AG04450 (cell line): ENCODE measurements at places on chromosomes 3 and 15.

GRCh38 chr3:72593881-72594397, 254.3 kb downstream of the SHQ1 start:
- no peak for DNase-seq

- DNase-seq = no peak
Observed at GRCh38 chr3:137612291-137612690, 151.8 kb upstream of the SOX14 start.

DNA sequence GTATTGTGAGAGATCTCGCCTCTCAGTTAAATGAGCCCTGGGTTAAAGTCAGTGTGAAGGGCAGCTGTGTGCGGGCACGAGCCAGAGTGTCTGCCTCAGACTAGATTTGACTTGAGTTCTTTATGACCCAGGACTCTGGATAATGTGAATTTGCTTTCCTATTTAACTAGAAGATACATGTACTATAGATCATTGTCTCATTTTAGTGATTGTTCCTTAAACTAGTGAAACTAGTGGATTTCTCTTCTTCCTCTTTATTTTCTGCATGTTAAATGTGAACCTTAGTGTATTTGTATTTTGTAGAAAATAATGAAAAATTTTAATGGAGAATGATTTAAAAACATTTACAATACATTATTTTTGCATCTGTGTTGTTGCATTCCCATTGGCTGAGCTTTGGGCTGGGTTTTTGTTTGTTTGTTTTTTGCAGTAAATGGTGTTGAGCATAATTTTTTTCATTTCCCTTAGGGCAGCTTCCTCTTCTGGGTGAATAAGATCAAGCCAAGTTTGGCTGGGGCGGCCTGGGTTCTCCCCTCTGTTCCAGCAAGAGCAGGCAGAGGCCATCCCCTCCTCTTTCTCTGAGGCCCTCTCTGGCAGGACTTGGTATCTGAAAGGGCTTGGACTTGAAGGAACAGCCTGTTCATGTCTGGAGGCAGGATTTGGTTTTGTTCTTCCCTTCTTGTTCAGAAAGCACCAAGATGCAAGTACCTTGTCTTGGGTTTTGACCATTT, 15.0 kb downstream of the GCSAM start:
- no peak for DNase-seq

- peak; percentile 11 for DNase-seq
Observed at GRCh38 chr3:161854232-161854771, 357.7 kb downstream of the OTOL1 start.

GRCh38 chr15:53389271-53390037, 370.0 kb downstream of the WDR72 start:
- no peak for DNase-seq

DNA sequence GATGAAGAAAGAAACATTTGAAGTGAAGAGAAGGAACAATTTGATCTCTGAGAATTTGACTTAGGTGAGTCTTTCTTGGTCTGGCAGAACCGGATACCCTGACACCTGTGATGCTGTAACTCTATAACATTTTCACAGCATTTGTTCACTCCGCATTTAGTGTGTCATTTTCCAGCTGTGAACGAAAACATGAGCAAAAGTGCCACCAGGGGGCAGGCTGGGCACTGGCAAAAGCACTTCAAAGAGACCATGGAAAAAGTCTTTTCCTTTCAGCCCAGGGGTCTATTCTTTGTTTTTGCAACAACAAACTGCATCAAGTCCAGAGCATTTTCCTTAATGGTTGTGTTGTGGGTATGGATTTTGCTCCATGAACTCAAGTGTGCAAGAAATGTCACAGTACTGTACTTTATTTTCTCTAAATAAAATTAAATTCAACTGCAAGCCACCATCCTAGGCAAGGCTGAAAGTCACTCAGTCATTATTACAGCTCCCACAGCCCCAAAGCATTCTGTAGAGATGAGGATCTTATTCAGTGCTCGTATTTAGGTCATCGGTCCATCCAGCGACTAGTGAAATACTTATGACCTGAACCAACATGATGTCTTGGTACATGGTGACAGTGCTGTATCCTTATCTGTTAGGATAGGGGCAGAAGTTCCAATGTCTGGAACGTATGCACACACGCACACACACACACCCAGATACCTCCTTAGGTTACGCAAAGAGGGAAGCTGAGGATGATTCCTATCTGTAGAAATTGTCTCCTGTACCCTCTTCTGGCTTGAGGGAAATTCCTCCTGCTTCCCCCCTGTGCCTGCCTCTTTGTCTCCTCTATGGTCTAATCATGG, 125.5 kb downstream of the GADL1 start:
- DNase-seq = no peak

- DNase-seq = no peak
Observed at GRCh38 chr3:56818156-56818985, 16.6 kb upstream of the ARHGEF3 start.

DNA sequence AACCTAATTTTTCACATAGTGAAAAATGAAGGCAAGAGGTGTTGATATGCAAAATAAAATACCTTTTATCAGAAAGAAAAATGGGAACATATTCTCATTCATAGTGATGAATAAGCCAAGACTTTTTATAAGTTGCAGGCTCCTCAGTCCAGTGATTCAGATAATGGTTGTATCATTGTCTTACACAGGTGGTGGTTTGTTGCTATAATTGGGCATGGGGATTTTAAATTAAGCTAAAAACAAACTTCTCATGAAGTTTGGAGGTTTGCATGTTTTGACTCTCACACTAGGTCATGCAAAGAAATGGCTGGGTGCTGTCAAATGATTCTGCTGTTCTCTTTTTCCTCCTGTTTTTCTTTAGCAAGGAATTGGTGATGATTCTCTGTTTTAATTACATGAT, 60.8 kb upstream of the SKIL start:
- no peak for DNase-seq

DNA sequence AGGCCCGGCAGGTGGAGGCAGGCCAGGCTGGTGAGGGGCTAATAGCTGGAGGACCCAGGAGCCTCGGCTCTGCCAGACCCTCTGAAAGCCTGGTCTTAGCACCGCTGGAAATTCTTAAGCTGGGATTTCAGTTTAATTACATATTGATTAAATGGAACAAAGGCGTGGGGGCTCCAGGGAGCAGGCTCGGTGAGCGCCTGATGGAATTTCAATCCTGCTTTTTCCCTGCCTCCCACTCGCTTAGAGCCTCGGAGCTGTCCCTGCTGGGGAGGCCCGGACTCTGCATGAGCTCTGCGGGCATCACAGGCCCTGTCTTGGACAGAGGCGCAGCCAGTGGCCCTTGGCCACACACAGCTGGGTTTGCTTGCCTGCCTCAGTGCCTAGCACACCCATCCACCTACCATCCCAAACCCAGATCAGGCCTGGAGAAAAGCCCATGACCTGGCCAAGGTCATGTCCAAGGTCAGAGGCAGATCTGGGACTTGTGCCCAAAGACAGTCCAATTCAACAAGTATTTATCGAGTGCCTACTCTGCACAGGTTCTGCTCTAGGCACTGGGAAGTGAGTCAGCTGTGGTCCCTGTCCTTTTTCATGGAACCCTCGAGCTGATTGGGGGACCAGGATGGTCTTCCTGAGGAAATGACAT, 40.6 kb downstream of the LINGO1 start:
- no peak for DNase-seq

GRCh38 chr3:71688121-71688520, 37.1 kb downstream of the EIF4E3 start:
- no peak for DNase-seq

- DNase-seq = no peak
Observed at GRCh38 chr3:58288011-58288728, 17.9 kb upstream of the RPP14 start.

DNA sequence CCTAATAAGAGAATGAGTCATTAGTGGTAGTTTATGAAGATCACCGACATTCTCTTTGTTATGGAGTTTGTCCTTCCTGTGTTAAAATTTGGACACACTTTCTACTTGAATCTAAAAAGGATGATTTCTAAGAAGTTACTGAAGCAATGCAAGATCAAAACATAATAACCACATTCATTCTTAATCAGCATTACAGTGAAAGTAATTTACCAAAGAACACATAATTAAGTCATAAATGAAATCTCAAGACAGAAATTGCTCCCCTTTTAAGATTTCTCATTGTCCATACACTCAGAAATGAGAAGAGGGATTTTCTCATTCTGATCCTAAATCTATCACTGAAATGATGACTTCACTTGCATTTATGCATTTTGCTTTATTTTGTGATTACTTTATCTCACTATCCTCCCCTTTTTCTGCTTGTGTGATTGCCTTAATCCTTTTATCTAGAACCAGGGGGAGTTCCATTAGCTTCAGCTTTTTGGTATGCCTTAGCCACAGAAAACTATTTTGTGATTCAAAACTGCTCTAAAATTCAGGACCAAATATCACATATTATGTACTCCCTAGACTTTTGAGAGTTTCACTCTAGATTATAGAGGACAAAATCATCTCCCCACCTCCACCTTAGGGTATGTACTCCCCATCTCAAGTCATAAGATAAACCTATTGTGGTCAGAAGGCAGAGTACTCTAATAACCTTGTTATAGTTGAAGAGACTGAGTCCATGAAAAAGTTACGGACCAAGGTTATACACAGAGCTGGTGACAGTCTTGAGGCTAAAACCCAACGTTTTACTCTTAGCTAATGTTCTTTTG, 817.6 kb upstream of the CFAP20DC start:
- no peak for DNase-seq

DNA sequence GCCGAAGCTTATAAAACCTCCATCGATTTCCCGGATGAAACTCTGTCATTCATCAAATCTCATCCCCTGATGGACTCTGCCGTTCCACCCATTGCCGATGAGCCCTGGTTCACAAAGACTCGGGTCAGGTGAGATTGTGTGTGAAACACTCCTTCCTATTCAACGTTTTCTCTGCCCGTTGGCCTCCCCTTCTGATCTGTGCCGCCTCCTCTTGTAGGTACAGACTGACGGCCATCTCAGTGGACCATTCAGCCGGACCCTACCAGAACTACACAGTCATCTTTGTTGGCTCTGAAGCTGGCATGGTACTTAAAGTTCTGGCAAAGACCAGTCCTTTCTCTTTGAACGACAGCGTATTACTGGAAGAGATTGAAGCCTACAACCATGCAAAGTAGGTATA, 47.4 kb downstream of the SEMA6D start:
- no peak for DNase-seq

- DNase-seq = no peak
Observed at GRCh38 chr15:71853543-71853942, 43.2 kb downstream of the NR2E3 start.
